Kidney epithelial cell (primary cell): ENCODE measurements at places on chromosomes 13 and 19.
A peak's percentile ranks its signal among the peaks of the same experiment; 100 is the strongest.

GRCh38 chr13:20402881-20403280 lies 122.8 kb downstream of the CRYL1 start:
- no peak for DNase-seq

DNA sequence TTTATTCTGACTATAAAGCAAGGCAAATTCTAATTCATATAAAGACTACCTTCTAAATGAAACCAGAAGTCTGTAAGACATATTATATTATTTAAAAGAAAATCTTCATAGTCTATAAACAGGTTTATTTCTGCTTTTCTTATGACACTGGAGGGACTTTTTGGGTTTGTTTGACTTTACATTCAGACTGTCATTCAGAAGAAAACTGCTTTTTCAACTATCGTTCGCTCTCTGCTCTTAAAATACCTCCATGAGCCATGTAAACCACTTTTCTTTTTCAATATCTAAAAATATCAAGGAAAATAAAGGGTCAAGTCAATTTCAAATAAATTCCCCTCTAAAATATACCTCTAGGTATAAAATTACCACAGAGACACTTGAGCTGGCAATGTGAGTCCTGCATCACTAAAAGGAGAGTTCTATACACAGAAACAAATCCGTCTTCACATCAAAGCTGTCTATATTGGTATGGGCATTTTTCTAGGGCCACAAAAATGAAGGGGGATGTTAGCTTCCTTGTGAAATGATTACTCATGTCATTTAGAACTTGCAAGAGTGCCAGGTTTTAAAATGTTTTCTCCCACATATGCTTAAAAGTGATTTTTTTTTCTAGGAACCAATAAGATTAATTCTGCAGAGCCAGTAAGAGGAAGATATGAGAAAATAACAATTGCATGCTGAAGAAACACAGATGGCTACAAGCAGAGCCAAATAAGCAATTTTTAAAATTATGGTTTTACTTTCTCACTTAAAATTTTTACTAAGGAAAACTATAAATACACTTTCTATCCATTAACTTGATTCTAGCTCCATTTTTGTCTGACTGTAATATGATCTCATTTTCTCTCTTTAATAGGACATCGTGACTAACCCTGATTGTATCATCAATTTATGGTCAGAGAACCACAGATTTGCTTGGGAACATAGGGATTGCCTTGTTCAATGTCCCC lies 181.8 kb downstream of the TBC1D4 start:
- no peak for DNase-seq

GRCh38 chr19:7373862-7374261 lies 25.1 kb downstream of the ARHGEF18 start:
- DNase-seq = no peak

DNA sequence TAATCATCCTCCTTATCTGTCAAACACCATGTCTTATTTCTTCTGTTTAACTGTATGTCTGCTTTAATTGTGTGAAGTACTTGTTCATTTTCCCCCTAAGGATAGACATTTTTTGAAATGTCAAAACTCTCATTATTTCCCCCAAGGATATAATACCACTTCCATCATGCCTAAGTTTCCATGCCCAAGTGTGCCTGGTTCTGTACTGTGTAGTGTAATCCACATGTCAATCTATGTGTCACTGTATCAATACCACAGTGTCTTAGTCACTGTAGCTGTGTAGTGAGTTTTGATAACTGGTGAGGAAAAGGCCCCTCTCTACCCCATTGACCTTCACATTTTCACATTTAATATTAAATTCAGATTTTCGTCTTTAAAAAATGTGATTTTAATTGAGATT lies 1265.5 kb downstream of the PCDH9 start:
- DNase-seq = no peak

GRCh38 chr13:24207841-24208667 lies 47.5 kb downstream of the SPATA13 start:
- DNase-seq = peak; percentile 72

- DNase-seq = no peak
Observed at GRCh38 chr19:8302734-8303133, 5.4 kb downstream of the CD320 start.

DNA sequence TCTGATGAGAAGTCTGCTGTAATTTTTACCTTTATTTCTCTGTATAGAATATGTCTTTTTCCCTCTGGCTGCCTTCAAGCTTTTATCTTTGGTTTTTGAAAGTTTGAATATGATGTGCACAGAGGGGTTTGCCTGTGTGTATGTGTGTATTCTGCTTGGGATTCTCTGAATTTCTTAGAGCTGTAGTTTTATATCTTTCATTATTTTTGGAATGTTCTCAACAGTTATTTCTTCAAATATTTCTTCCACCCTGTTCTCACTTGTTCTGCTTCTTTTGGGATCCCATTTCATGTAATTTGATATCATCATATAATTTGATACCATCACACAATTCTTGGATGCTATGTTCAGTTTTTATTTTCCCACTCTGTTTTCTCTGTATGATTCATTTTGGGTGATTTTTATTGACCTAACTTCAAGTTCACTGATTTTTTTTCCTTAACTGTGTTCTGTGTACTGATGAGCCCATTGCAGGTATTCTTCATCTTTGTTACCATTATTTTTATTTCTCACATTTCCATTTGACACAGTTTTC lies 7.5 kb downstream of the COG3 start:
- no peak for DNase-seq

DNA sequence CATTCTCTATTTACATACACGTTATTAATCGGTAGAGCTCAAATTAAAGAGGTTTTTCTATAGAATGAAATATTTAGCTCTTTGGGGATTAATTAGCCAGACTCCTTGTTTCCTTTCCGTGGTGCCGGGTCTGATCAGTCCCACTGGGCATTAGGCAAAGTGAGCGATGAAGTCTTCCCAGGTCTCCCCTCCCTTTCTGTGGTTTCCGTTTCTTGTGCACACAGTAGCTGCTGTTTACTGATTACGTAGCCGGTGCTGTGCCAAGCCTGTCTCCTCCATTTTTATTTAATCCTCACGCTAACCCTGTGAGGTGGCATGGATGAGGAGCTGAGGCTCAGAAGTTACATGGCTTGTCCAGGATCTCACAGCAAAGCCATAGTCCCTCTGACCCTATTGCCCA lies 9.0 kb downstream of the SLC25A15 start:
- no peak for DNase-seq

- no peak for DNase-seq
Observed at GRCh38 chr13:76968041-76968440, 19.7 kb downstream of the ACOD1 start.

DNA sequence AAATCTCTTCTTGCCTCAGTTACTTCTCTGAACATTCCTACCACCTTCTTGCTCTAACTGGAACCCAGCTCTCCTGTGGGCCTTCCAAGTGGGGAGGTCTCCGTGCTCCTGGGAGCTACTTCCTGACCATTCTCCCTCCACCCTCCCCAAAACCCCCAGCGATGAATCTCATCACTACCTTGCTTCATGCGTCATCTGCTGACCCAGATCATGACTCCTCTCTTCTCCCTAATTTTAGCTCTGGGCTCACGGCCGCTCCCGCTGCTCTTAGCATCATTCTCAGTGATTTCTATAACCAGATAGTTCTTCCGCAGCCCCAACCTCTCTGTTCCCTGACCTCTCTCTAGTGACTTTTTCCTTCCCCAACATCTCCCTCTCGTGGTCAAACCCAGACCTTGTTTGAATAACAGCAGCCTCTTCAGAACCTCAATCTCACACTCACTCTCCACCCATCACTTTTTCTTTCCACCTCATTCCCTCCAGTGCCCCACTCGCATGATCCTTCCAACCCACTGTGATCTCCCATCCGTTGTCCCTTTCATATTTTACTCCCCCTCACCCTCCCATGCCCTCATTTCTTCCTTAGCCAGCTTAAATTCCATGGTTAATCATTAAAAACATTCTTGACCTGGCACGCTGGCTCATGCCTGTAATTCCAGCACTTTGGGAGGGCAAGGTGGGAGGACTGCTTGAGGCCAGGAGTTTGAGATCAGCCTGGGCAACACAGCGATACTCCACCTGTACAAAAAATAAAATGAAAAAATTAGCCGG lies 21.8 kb downstream of the MRPS12 start:
- peak; percentile 68 for DNase-seq

DNA sequence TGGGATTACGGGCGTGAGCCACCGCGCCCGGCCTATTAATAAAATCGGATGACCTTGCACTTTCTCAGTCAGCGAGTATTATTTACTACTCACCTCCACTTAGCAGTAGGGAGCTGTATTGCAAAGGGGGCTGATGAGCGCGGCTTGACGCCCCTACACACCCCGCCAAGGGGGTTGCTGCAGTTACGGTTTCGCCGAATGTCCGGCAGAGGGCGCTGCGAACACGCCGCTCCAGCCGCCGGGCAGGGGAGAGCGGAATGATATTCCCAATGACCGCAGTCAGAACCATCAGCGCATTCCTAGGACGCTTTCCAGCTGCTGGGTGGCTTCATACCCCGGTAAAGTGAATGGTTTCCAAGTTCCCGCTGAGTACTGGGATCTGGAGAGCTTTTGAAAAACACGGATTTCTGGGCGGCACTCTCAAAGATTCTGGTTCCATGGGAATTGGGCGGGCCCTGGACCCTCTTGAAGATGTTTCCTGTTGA lies 30.0 kb upstream of the TPT1 start:
- DNase-seq = peak; percentile 29

- no peak for DNase-seq
Observed at GRCh38 chr19:45638930-45639729, at the start of gene EML2. Gene EML2, minus strand, starts transcription at chr19:45639397. Its CDS starts 21 bp downstream, at chr19:45639376.

DNA sequence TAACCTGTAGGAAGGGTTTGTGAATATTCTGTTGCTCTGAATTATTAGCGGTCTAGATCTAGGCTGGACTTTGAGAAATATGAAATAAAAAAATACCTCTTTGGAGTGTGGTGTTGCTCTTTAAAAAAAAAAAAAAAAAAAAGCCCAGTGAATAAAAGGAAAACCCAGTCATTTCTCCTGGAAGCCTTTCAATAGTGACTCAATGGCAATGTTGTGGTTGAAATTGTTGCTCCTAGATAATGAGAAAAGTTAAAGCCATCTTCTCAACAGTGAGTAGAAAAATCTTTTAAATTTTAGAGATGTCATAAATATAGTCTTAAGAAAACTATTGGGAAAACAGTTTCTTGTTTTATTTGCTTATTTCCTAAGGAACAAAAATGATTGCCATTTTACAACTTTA lies 135.3 kb downstream of the RFC3 start:
- no peak for DNase-seq

- DNase-seq = no peak
Observed at GRCh38 chr19:45244133-45244794, 943 bp downstream of the EXOC3L2 start.

- no peak for DNase-seq
Observed at GRCh38 chr13:95708391-95708774, 31.4 kb downstream of the DNAJC3 start.

DNA sequence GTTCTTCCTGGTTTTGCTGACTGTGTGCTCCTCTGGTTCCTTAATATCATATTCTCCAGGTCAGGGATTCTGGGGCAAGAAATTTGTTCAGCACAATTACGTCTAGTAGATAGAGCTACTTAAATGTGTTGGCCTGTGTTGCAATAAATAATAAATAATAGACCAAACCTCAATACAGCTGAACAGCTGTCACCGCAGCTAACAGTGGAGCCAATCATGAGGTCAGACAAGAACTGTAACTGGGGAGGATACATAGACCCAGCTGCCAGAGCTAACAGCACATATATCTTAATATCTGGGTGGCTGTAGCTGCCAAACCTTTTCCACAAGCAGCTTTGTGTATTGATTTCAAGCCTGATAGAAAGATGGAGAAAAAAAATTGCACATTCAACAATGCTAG lies 1596.3 kb upstream of the PCDH20 start:
- DNase-seq = no peak

- no peak for DNase-seq
Observed at GRCh38 chr13:44196196-44196751, 177.3 kb upstream of the SERP2 start.

- DNase-seq = no peak
Observed at GRCh38 chr19:35332817-35333216, 3.8 kb downstream of the CD22 start.

GRCh38 chr19:17579661-17580244 lies 24.3 kb downstream of the COLGALT1 start:
- DNase-seq = no peak

DNA sequence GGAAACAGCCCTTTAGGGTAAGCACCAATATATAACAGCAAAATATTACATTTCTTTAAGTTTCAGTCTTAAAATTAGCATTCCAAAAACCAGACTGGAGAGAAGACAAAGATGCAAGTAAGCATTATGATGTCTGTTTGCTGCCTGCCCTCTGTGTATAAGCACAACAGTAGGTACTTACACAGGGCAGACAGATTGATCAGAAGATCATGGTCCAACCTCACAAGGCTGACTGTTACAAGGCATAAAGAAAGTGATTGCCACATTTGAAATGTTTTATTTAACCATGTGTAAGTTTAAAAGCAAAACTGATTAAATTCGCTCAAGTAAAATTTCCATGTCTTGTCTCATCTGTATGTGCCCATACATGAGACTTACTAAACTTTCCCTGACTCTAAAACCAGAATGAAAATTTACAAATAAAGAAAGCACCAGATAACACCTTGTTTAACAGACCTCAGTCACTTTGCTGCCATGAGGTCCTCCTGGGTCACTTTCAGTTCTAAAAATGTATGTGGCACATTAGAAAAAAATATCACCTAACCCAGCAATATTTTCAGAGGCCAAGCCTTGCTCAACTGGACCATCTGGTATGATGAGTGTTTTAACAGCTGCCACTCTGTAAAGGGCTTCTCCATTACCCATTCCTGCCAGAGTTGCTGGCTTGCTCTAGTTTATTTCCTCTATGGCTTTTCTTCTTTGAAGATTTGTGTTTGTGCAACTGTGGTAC lies 297.0 kb downstream of the RBM26 start:
- DNase-seq = no peak

DNA sequence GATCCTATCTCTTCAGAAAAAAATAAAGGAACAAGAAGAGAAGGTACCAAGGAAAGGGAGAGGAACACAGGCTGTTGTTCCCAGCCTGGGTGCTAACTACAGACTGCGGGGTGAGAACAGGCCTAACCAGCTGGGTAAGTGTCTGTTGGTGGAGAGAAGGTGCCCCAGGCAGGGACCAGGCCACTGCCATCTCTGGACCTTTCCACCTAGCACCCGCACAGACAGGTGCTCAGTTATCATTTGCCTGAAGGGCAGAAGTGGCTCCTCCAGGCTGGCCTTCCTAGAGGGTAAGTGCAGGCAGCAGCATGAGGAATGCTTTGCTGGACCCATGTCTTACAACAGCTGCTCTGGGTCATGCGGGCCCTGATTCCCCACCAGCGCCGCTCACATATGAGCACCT lies 10.1 kb downstream of the DNMT1 start:
- no peak for DNase-seq

DNA sequence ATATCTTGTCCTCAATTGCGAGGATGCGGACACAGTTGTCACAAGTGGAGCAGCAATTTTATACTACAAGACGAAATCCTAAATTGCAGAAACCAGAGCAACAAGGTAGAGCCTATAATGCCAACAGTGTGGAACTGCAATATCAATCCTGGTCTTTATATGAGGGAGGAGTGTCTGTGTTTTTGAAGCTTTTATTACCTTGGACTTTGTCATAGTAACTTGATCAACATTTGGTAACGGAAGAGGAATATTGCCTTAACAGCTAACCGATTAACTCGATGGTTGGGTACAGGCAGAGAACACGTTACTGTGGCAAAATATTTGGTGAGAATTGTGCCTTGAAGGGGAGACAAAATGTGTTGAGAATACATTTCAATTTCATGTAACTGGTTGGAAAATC lies 661.5 kb downstream of the FGF9 start:
- no peak for DNase-seq

GRCh38 chr13:58955546-58956385 lies 1208.0 kb downstream of the DIAPH3 start:
- DNase-seq = no peak

- no peak for DNase-seq
Observed at GRCh38 chr19:1587872-1588271, 4.8 kb downstream of the MBD3 start.
